ENCODE measurements at places on chromosomes 7 and 10.
A peak's percentile ranks its signal among the peaks of the same experiment; 100 is the strongest.

DNA sequence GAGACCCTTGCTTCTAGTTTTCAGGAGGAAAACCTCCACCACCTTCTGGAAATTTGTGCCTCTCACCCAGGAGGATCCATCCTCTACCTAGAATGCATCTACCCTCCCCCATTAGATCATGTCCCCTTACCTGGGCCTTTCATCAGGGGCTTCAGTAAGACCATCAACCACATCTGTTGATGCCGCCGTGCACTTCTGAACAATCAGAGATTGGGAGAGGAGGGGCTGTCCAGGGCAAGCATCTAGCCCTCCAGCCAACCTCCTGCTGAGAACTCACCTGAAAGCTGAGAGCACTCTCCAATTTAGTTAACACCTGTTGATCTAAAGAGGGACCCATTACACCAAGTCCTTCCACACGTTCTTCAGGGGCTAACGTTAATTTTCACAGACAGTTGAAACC is 57.6 kb upstream of the PIK3CG start:
- no peak for DNase-seq

- DNase-seq, result no peak
Measured at GRCh38 chr10:70247360-70247759, 14.1 kb upstream of the PPA1 start.

- DNase-seq, result no peak
Measured at GRCh38 chr10:62039954-62040353, 138.5 kb downstream of the ARID5B start.

GRCh38 chr7:142385491-142386340 is 127.9 kb upstream of the PRSS58 start:
- no peak for DNase-seq

DNA sequence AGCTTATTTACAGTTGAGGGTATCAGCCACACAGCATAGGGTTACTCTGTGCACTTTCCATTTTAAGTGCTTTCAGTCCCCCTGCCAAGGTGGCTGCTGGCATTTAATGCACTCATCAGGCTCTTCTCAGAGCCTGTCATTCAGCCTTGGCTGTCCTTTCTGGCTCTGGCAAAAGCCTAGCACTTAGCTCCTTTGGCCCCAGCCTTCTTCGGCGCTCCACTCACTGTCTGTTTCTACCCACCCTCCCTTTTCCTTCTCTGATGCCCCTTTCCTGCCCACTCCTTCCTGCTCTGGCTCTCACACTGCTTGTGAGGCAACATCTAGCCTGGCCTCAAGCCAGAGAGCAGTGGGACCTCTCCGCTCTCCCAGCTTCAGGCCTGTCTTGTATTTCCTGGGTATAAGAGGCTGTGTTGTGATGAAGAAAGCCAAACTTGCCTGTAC is 60.2 kb downstream of the WIPF3 start:
- DNase-seq, result no peak

DNA sequence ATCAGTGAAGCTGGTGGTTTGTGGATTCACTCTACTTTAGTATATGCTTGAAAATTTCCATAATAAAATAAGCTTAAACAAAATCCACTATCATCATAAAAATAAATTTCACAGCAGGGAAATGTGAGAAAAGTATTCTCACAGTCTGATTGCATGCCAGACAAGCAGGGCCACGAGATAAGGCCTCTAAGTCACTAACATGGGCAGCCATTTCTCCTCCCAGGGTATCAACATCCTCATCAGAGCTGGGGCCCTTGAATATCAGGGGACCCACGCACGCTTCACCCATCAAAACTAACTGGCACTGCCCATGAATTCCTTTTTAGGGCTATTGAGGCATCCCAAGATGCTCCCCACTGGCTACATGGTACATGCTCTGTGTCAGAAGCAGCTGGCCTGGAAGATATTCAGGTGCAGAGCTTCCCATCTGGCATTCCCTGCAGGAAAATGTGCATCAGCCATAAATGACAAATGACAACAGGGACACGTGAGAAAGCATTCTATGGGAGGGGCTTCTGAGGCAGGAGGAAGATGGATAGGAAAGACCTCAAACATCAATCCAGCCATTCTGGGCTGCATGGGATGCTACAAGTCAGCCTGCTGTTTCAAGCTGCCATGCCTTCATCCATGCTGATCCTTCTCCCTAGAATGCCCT is 17.4 kb downstream of the CCDC6 start:
- DNase-seq, result no peak

DNA sequence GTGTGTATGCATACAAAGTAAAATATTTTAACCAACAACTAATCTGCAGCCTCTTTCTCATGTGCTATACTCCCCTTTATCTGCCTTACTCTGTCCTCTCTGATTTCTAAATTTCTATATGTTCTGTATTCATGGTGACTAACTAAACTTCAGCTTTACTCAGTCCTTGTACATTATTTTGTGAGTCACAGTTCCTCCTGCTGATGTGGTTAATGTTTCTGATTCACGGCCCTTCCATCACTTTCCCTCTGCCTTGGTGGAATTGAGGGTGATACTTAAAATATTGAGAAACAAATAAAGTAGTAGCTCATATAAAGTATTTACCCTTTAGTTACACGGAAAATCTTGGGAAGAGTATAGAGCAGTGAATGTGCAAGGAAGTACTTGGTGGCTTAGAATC is 899.1 kb upstream of the ZWINT start:
- DNase-seq, result no peak

- no peak for DNase-seq
Measured at GRCh38 chr10:34801097-34801733, 13.9 kb downstream of the PARD3 start.

DNA sequence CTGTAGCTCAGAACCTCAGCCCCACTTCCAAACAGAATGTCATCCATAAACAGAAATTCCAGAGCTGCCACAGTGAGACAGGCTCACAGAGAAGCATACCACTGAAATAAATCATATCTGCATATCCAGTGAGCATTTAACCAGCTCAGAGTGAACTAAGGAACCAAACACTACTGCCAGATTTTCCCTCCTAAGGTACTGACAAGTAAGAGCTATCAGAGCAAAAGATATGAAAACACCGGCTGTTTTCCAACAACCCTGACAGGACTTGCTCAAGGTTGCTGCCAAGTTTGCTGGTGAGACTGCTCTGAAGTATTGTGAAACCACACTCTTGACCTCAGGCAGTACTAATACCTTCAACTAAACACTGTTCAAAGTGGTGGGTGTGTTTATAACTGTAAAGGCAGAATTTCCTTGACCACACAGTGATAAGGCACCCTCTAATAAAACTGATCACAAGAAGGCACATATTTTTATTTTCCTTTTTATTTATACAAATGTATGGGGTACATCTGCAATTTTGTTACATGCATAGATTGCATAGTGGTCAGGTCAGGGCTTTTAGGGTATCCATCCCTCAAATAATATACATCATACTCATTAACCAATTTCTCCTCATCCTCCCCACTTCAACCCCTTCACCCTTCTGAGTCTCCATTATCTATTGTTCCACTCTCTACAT is 18.3 kb downstream of the SGMS1 start:
- DNase-seq, result peak; percentile 23

GRCh38 chr10:114347241-114347640 is 57.1 kb downstream of the AFAP1L2 start:
- no peak for DNase-seq

- DNase-seq, result no peak
Measured at GRCh38 chr7:44157116-44158080, 16.3 kb upstream of the MYL7 start.

DNA sequence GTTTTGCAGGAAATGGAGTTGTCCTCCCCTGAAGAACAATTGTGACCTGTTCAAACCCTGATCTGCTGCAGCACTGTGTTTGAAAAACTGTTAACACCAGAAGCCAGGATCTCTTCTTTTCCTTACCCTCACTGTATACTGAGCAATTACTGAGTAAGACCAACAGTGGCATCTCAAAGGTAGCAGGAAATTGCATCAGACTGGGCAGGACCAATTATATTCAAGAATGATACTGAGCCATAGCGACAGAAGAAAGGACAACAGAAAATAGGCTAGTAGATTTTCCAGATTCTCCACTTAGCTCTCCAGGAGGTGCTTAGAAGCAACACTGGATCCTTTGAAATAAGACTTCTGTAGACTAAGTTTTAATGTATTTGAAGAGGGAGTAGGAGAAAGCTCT is 57.4 kb upstream of the INHBA start:
- no peak for DNase-seq

DNA sequence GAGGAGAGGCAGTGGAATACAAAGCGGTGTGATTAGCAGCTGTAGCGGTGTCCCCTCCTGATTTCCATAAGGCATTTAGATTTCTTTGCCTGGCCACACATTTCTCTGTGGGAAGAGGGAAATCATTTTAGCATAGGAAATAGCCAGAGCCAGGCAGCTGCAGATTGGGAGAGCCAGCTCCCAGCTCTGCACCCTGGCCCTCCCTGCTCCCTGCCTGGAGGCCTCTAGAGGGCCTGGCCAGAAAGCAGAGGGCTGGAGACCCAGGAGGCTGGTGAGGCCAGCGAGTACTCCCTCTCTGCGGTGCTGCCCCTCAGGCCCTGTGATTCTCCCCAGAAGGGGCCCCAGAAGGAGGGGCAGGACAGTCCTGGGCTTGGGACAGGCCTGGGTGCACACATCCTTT is 85.7 kb downstream of the C10orf105 start:
- no peak for DNase-seq

DNA sequence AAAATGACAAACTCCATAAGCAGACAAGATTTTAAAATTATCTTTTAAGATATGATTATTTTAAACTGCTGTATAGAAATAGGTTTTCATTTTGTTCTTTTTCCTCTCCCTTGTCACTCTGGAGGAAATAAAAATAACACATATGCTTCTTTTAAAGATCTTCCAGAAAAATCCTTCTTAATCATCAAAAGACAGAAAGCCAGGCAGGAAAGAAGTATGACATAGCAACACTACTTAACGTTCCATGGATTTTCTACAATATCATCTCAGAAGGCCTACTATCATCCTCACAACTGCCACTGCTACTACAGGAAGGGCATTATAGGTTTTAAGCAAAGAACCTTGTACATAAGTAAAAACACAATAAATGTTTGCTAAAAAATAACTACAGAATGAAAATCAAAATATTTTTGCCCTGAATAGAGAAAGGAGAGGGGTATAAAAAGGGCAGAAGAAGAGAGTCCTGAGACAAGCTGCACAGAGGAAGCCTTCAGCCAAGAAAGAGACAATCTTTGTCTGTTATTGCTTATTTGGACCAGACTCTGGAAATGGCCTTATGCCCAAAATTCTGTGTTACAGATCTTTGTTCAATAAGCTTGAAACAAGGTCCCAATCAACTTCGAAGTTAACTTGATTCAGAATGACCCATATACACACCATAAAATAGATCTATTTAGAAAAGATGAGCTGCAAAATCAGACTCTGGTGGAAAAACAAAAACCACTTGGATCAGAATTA is 67.8 kb downstream of the ABI1 start:
- no peak for DNase-seq

DNA sequence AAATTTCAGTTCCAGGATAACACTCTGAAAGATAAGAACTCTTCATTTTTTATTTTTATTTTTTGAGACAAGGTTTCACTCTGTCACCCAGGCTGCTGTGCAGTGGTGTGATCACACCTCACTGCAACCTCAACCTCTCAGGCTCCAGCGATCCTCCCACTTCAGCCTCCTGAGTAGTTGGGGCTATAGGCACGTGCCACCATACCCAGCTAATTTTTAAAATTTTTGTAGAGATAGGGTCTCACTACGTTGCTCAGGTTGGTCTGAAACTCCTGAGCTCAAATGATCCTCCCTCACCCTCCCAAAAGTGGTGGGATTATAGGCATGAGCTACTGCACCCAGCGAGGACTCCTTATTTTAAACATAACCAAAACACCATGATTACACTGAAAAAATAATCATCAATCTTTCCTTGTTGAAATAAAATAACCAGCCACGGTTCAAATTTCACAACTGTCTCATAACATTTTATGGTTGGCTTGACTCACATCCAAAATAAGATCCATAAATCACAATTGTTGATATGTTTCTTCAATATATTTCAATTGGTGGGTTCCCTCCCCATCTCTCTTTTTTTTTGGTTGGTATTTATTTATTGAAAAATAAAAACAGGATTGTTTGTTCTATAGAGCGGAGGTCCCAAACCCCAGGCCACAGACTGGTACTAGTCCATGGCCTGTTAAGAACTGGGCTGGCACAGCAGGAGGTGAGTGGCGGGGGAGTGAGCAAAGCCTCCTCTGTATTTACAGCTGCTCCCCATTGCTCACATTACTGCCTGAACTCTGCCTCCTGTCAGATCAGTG is 60.1 kb upstream of the FAM171A1 start:
- no peak for DNase-seq

GRCh38 chr10:44183667-44184632 is 200.9 kb downstream of the CXCL12 start:
- DNase-seq, result no peak

- no peak for DNase-seq
Measured at GRCh38 chr7:14170872-14171271, 181.4 kb upstream of the ETV1 start.

DNA sequence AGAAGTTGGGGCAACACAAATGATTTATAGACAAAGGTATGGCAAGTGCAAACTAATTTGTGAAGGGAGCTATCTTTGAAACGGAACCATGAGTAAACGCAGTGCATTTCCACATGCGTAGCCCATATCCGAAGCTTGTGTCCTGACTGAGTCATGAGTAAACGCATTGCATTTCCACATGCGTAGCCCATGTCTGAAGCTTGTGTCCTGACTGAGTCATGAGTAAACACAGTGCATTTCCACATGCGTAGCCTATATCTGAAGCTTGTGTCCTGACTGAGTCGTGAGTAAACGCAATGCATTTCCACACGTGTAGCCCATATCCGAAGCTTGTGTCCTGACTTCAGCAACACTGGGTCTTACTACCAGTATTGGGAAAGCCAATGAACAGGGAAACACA is 95.0 kb downstream of the CELF2 start:
- no peak for DNase-seq

- DNase-seq, result no peak
Measured at GRCh38 chr7:20804345-20804744, 17.7 kb upstream of the SP8 start.

DNA sequence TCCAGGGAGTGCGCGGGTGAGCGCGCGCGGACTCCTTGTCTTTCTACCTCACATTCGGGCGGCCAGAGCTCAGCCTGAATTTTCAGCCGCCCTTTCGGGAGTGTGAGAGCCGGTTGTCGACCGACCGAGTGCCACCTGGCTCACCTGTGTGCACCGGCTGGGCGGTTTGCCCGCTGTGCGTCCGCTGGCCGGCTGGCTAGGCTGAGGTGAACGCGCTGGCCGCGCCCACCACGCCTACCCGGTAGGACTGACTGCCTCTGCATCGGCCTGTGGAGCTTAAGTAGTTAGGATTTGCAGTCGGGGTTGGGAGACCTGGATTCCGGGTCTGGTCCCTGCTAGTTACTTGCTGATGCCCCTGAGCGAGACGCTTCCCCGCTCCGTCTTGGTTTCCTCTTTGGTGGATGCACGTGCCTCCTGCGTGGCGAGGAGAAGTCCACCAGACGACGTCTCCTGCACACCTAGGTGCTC is 553 bp downstream of the TSPAN15 start:
- DNase-seq, result no peak

Data from 8988T (cell line).